Stimulated activated CD8-positive, alpha-beta memory T cell treated with anti-CD3 and anti-CD28 coated beads, Interleukin-15, amount 100 ng/mL, for 4 hours (primary cell): ENCODE measurements at places on chromosomes 2 and 18.

GRCh38 chr2:174613531-174613930 lies 15.9 kb upstream of the WIPF1 start:
- DNase-seq, result no peak

DNA sequence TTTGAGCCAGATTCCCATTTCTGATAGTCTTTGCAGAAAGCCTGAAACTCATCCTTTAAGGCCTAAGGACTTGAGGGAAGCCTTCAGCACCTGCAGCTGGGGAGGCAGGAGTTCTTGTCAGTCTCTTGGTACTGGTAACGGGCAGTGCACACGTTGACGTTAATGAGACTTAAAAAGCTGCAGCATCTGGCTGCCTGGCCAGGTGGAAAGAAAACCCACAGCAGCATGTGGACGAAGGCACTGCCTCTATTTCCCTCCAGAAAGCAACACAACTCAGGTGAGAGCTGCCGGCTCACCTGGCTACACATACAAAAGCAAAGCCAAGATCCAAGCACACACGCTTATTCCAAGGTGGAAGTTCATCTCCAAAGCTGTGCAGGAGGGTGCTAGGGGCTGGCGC lies 178.8 kb downstream of the ANAPC1 start:
- no peak for DNase-seq

DNA sequence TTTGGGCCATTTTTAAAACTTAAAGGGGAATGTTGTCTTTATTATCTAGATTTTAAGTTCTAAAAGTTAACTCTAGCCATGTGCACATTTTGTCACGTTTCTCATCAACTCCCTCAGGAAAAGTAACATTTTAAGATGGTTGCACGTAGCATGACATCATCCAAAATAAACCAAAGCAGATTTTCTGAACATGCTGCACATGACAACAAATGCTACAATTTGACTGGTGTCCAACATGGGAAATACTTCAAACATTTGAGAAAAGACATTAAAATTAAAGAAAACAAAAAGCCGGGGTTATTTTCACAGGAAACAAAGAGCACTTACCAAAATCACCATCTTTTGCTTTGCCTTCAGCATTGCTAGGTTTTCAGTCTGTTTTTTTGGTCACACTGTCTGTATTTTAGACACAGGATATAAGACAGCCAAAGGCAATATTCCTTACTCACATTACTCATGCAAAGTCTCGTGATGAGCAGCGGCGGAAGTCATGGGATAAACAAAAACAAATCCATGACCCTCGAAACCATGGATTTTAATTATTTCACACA lies 51.3 kb upstream of the RND3 start:
- DNase-seq, result no peak

GRCh38 chr2:166351319-166351718 lies 24.4 kb downstream of the SCN9A start:
- DNase-seq, result no peak

DNA sequence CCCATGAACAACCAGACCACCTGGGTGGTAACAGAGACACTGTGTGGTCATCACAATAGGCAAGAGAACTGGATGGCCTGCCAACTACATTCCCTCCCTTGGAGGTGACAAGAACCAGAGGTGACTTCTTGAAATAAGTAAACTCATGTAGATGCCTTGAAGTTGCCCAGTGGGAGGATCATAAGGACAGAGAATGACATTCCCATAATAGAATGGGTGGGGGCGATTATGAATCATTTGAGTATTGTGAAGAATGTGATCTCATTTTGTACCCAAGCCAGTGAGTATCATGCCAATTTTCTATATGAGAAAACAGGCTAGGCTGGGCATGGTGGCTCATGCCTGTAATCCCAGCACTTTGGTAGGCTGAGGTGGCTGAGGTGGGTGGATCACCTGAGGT lies 211.4 kb upstream of the GYPC start:
- DNase-seq, result no peak

- no peak for DNase-seq
Measured at GRCh38 chr2:68463287-68463877, 3.7 kb downstream of the FBXO48 start.

- DNase-seq, result no peak
Measured at GRCh38 chr2:23745726-23746105, 181.2 kb downstream of the ATAD2B start.

- DNase-seq, result no peak
Measured at GRCh38 chr2:199851883-199852282, 891 bp upstream of the FTCDNL1 start.

DNA sequence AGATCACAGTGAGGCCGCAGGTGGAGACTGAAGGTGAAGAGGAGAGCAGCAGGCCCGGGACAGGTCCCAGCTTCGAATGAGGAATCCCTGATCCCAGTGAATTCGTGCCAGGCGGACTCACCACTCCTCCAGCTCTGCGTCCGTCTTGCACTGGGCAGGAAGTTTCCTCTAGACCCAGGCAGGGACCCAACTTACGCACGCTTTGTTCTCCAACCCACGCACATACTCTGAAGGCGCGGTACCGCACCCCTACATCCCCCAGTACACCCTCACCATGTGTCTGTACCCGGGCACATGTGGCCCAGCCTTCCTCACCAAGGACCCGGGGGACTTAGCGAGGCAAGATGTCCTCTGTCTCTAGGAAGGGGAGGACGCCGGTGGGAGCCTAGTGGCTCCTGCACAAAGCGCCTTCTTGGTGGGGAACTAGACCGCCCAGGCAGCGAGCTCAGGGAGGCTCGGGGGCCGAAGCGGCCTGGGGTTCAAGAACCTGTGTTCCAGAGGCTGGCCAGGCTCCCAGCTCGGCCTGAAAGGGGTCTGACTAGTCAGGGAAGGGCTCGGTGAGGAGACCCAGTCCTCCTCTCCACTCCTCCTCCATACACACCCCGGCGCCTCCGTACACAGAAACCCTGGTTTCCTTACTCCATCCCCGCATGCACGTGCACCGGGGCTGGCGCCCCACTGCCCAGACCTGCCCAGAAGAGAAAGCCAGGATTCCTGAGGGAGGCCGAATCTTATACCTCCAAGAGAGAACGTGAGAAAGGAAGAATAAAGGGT lies 38.3 kb upstream of the ATP6V1B1 start:
- DNase-seq, result no peak

GRCh38 chr18:13260197-13260934 lies 41.8 kb downstream of the LDLRAD4 start:
- no peak for DNase-seq

- no peak for DNase-seq
Measured at GRCh38 chr18:38460657-38461056, 895.1 kb upstream of the CELF4 start.

DNA sequence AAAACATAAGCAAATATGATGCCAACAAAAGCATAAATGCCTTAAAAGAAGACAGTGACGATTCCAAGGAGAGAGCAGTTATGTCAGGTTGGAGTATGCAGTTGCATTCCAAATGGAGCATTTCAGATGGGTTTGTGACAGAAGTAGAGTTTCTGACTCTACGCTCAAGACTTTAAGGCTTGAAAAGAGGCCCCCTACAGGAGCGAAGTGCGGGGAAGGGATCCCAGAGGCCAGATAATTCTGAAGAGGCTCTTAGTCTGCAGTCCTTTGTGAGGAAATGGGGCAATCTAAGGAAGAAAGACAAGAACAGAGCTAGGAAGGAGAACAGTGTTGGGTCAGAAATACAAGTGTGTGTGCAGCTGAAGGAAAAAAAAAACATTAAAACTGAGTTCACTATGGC lies 95.5 kb downstream of the ZNF521 start:
- no peak for DNase-seq

DNA sequence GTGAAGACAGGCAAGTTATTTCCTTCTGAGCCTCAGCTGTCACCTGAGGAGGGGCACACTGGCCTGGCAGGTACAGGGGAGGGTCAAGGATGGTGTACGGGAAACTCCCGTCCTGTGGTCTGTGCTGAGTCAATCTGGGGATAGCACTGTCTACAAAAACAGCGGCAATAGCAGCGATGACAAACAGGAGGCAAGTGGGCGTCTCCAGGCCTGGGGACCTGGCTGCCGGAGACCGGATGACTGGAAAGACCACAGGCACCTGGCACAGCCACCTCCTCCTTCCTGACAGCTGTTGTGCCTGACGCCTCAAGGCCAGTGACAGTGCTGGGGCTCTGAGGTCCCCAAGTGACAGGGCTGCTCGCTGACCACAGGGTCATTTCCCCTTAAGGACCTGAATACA lies 202.1 kb upstream of the HS6ST1 start:
- no peak for DNase-seq

DNA sequence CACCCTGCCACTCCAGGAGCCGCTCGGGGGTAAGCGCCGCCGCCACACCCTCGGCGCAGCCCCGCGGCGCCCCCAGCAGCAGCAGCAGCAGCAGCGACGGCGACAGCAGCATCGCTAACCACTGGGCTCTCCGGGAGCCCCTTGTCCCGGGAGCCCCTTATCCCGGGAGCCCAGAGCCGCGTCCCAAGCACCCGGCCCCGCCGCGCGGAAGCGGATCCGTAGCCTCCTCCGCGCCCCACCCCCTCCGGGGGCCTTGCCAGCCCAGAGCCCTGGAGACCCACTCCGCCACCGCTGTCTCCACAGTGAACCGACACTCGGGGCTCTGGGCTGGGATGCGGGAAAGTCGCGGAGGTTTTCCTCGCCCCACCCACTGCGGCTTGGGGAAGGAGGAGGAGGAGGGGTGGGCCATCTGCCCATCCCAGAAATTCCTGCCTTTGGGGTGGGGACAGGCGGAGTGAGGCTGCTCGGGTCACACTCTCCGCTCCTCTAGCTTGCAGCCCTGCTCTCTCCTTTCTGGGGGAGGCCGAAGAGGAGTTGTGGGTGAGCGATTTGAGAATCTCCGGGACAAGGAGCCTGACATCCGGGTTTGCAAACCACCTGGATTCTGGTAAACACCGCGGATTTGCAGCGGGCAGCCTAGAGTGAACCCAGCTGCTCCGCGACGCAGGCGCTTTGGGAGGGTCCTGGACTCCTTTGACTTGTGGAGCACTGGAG lies at the start of gene PLA2R1:
Gene PLA2R1, minus strand, starts transcription at position 324 of the 714 bp plus-strand sequence. Its CDS starts 212 bp downstream, at position 112.
- no peak for DNase-seq

- no peak for DNase-seq
Measured at GRCh38 chr2:133303150-133303549, 265.1 kb downstream of the NCKAP5 start.

DNA sequence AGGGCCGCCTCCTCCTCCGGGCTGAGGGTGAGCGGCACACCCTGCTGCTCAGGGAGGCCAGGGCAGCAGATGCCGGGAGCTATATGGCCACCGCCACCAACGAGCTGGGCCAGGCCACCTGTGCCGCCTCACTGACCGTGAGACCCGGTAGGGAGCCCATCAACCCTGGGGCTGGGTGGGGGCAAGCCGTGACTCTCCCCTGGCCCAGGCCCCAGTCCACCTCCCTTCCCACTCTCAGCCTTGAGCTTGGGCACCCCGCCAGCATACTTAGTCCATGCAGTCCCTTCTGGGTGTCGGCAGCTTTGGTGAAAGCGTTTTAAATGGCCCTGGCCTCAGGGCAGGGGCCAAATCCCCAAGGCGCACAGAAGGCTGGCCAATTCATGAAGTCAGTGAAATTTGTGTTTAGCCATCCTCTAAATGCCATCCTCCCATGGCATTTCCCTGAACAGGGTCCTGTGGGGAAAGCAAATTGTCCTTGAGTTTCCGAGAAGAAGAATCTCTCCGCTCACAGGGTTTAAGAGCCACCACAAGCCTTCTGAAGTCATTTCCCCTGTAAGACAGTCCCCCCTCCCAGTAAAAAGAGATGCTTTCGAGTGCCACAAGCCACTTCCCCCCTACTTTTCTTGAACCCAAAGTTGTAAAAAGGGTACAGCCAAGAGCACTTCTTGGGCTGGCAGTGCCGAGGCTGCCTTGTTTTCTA lies 17.2 kb downstream of the SPEG start:
- no peak for DNase-seq

DNA sequence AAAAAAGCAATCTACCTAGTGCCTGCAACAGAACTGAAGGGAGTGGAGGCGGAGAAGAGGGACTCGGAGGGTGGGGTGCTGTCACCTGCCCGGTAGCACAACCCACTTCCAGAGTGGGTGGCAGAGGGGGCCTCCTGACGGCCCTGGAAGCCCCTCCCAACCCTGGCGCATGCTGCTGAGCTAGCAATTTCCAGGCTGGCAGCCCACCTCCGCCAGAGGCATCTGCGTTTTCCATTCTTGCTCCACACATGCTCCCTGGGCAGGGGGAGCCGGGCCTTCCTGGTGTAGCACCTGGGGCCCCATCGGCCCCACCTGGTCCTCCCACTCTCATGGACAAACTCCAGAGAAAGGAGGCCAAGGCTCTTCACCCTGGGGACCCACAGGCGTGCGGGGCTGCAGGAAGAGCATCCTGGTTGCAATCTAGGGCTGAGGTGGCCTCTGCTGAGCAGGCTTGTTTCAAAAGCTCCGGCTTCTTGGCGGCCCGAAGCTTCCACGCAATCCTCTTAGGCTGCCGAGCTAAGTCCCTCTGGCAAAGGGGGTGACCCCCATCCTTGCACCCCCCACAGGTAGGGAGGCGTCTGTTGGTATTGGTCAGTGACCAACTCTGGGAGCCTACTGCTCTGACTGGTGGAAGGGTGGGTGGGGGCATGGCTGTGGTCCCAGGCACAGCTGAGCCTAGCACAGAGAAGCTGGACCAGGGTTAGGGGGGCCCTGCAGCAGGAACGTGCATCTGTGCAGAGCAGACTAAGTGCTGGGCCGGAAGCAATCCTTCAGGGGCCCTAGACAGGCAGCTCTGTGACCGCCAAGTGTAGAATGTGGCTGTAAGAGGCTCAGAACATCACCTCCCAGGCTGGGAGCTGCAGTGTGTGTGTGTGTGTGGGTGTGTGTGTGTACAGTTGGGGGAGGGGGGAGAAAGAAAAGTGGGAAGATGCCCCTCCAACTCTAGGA lies 2.6 kb downstream of the HS6ST1 start:
- no peak for DNase-seq

GRCh38 chr18:74497778-74498177 lies 1.6 kb downstream of the CNDP2 start:
- DNase-seq, result no peak

DNA sequence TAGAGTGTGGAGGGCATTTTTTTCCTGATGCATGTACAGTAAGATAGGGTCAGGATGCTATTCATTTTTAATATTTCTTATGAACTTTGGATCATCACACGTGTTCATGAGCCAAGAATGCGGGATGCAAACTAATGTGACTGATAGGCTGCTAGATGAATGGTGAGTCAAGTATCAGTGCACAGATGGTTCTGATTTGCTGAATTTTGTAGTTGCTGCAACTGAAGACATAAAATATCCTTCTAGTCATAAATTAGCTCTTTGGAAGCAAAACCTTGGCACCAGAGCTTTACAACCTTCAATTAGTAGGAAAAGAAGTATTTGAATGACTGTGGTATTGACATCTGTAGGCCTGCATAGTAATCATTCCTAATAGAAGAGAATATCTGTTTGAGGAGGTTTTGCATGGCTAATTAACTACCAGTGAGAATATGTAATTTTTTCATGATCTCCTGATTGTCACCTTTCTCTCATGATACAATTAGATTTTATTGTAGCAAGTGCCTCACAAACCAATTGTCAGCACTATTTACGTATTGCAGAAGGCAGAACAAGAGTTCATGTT lies 94.0 kb downstream of the VRK2 start:
- DNase-seq, result no peak

GRCh38 chr2:55720417-55720816 lies 26.8 kb upstream of the PNPT1 start:
- no peak for DNase-seq

- DNase-seq, result no peak
Measured at GRCh38 chr2:120704696-120705095, 31.0 kb upstream of the GLI2 start.
